ENCODE measurements at places on chromosomes 3 and 15.

DNA sequence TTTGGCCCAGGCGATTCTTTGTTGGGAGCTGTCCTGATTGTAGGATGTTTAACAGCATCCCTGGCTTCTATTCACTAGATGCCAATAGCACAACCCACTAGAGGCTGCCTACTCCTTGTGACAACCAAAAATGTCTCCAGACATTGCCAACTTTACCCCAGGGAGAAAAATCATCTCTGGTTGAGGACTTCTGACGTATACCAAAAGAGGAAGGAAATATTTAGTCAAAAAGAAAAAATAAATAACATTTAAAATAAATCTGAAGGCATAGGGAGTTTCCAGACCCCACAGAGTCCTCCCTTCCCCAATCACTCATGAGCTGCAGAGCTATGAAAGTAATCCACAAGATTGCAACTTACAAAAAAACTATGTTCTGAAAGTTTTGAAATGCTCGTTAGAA lies 61.0 kb downstream of the MECOM start:
- DNase-seq, result no peak

DNA sequence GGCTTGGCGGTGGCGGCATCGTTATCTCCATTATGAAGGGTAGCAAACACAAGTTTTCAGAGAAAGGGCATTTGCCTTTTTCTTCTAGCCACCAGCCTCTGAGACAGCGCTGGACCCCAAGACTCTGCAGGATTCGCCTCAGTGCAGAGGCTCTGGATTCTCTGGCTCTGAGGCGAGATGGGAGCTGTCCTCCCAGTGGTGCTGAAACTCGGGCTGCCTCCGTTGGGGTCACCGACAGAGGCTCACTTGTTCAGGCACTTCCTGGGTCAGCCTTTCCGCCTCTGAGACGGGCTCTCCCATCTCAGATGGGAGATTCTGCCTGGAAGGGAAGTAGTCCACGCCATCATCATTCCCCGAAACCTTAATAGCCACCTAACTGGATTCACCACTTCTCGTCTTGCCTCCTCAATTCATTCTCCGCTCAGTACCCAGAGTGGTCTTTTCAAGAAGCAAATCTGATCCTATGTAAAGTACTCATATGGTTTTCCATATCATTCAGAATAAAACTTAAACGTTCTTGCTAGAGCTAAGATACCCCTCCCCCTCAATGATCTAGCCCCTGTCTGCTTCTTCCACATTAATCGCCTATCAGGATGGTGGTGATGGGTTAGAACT lies 76.9 kb downstream of the RHCG start:
- peak; percentile 46 for DNase-seq

DNA sequence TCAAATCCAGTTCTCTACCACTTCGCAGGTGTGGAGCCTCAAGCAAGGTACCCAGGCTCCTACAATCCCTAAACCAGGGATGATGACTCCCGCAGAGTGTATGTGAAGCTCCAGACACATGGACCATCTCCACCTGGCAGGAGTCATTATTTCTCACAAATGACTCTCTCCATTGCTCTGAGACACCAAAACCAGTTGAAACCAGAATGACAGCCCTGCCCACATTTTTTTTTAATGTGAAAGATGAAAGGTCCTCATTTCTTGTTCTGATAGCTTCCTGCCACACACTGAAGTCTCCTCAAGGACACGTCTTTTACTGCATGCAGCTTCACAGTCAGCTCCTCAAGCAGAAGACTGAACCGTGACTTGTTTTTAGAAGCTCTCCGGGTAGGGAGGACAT lies 61.4 kb upstream of the ZBTB38 start:
- DNase-seq, result no peak

DNA sequence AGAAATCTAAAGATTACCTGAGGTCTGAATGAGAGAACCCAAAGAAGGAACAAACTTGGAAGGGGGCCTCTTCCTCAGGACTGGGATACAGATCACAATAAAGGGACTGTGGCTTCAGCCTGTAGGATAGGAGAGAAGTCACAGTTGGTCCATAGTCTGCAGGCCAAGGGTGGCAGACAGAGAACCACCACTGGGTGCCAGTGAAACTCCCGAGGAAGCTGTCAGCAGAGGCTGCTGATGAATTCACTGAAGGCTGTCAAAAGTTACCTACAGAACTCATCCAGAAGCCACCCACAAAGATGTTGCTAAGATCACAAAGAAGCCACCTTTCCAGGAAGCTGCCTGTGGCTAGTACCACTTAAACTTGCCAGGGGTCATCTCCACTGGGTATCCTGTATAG lies 78.5 kb downstream of the TMCO5A start:
- DNase-seq, result no peak

- DNase-seq, result no peak
Measured at GRCh38 chr3:69628951-69629350, 110.3 kb upstream of the MITF start.

GRCh38 chr3:142898346-142899213 lies 9.7 kb upstream of the PCOLCE2 start:
- DNase-seq, result no peak

- no peak for DNase-seq
Measured at GRCh38 chr3:101379658-101380376, 59.4 kb upstream of the IMPG2 start.

DNA sequence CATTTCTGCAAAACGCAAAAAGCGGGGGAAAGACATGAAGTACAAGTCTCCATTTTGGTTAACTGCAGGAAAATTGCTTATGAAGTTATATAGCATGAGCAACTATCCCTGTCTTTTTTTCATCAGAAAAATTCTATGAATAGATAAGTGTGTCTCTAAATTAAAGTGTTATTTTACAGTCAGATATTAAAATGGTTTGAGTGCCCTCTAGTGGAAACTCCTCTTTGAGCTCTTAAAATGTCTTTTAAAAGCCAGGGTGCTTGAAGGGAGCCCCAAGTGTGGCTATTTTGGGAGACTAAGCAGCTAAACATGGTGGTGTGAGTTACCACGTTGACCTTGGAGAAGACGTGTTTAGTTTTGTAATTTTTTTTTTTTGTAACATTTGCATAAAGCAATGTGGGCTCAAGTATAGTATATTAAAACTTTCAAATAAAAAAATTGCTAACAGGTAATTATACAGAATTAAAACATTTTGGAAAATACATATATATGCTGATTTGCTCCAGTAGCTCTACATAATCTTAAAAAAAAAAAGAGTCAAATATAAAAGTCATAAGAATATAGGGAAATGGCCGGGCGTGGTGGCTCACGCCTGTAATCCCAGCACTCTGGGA lies 77.2 kb downstream of the PPP2R3A start:
- DNase-seq, result peak; percentile 65

DNA sequence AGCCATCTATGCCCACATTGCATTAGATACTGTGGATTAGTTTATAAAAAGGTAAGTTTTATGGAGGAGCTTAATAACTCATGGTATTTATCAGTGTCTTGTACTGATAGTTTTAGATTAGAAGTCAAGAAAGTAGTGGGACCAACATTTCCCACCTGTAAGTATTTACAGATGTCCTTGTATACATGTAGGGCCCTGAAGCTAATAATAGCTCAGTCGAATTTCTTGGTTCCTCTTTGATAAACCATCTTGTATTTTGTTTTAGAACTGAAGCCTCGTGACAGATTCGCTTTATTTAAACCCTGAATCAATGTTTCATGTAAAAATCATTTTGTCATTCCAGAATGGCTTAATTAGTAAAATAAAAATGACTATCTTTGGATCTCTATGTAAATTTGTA lies 73.4 kb downstream of the CRYBG3 start:
- no peak for DNase-seq

- no peak for DNase-seq
Measured at GRCh38 chr15:25170113-25170731, 215.4 kb downstream of the SNRPN start.

- peak; percentile 52 for DNase-seq
Measured at GRCh38 chr3:108462899-108463298, 47.5 kb downstream of the MYH15 start.

- no peak for DNase-seq
Measured at GRCh38 chr15:49718234-49718633, 97.4 kb downstream of the DTWD1 start.

DNA sequence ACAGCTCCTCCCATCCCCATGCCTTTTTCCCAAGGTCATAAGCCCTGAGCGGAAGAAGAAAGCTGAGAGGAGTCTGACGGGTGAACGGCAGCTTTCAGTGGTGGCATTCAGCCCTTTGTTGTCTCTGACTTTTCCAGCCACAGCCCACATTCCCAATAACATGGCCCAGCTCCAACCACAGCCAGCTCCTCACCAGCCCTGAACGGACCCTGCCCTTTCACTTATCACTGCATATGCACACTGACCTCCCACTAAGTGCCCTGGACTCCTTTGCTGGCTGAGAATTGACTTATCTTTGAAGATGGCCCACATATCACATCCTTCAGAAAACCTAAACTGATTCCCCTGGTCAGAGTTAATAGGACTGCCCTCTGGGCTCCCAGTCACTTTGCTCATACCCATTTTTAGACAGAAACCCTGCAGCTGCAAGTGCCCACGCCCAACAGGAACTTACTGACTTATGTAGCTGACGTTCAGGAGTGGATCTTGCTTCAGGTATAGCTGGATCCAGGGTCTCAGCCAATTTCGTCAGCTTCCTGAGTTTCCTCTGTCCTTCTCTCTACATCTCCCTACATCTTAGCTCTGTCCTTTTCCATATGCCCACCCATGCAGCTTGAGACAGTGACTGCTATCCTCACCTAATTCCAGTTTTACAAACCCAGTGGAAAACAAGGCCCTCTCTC lies 348.5 kb upstream of the PROK2 start:
- DNase-seq, result no peak

DNA sequence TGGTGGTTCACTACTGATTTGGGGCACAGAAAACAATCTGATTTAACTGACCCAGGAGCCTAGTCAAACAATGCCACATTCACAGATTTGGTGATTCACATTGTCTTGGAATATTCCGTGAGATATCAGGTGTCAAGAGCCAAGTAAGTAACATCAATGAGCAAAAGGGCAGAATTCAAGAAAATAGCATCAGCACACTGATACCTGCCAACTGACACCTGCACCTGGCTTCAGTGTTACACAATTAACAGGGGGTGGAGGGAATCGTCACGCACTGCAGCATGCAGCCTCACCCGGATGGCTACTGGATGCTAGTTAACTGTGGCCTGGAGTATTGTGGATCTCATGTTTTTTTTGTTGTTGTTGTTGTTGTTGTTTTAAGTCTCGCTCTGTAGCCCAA lies 17.6 kb downstream of the CCNL1 start:
- DNase-seq, result no peak

DNA sequence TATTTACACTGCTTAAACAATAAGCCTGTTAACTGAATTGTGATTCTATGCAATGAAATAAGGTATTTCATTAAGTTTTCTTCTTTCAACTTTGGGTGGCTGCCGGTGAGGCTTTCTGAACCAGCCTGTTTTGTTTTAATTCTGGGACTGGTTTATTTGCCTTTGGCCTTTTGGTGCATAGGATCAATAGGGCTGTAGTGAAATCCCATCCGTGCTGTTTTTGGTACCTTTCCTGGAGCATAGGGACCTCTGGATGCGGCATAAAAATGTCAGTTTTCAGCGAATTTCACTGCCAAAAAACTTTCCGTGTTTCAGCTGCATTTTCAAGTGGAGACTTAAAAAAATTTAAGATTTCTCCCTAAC lies 514 bp downstream of the PLS1 start:
- DNase-seq, result no peak

DNA sequence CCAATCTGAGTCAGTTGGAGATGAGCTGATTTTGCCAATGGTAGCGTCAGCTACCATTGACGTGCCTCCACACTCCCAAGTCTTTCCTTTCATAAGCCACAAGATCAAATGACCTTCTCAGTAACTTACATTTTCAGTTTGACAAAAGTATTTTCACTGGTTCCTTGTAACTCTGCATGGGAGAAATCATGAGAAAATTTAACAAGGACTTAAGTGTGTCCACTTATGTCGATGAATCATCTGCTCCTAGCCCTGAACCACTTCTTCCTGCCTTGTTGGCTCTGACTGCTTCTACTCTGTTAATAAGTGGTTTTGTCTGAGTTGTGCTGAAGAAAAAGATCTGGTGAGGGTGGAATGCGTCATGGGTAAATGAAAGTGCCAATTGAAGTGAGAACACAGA lies 101.2 kb downstream of the NFKBIZ start:
- peak; percentile 77 for DNase-seq

DNA sequence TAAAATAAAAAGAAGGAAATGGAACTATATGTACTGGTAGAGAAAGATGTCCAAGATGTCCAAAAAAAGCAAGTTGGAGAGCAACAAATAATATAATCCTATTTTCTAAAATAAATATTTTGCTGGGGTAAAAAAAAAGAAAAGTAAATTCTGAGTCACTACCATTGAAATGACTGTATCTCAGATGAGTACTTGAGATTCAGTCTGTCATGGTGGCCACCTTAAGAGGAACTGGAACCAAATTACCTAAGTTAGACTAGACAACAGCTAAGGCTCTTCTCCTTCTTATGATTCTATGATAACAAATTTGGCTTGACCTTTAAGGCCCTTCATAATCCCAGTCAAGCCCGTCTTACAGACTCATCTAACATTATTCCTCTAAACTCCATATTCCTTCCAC lies 270.6 kb upstream of the HES1 start:
- no peak for DNase-seq

DNA sequence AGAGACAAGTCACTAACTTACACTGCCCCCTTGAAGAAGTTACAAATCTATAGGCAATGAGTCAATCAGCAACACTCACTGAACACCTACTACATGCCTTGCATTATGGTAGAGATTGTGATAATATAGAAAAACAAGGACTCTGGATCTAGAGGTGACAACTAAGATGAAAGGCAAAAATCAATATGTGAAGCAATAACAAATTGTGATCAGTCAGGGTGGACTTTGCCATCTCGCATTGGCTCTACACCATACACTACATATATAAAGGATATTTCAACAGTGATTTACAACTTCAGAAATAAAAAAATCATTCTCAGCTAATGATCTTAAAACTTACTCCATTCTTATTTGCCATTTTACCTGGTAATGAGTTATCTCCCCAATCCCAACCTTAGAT lies 210.7 kb upstream of the CD96 start:
- no peak for DNase-seq

- DNase-seq, result peak; percentile 60
Measured at GRCh38 chr15:56984681-56985481, 66.4 kb downstream of the TCF12 start.

DNA sequence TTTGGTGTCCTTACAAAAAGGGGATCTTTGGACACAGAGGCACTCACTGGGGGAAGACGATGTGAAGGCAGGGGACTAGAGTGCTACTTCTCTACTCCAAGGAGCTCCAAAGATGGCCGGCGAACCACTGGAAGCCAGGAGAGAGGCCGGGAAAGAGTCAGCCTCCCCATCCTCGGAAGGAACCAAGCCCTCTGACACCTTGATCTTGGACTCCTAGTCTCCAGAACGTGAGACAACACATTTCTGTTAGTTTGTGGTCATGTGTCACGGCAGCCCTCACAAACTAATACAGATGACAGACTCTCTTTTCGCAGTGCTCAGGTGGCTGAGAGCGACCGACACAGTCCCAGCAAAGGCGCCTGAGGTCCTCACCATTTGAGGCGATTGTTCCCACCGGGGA lies 24.4 kb upstream of the ATP2B2 start:
- DNase-seq, result no peak

DNA sequence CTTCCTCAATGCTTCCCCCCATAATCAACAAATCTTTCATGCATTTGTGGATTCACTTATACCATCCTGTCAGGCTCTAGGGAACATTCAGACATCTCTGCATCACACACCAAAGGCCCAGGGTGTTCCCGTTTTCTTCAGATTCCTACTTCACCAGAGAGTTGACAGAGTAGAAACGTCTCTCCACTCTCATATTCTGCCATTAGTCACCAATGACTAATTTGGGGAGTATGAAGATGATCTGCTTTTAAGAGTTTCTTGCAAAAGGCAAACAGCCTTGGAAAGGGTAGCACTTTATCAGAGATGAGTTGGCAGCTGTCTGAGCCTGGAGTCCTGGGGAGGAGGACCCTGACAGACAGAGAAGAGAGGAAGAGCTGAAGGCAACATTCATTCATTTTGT lies 55.8 kb upstream of the DGKG start:
- peak; percentile 95 for DNase-seq
